ENCODE measurements at places on chromosomes 5 and 9.

DNA sequence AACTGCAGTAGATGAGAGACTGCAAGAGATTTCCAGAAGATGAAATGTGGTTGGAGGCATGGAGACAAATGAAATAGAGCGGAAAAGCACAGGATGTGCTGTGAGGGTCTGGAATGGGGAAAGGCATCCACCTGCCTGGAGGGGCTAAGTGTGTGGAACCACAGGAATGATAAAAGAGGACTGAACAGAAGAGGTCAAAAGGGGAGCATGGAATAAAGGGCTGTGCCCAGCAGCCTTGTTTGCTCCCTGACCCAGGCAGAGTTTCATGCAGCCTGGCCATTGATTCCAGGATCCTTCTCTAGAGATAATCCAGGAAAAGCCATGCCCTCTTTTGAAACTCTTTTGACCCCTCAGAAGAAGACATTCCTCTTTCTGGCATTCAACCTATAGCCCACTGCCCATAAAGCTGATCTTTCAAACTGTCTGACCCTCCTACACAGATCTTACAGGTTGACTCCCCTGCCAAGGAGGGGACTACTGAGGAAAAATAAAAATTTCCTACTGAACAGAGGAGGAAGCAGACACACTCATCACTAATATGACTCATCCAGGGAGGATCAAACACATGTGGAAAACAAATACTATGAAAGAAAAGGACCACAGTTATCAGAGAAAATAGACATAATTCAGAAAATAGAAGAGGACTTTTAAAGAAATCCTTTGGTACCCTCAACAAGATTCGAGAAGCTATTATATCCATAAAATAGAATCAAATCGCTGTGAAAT lies 273.5 kb upstream of the PCSK5 start:
- DNase-seq: no peak

DNA sequence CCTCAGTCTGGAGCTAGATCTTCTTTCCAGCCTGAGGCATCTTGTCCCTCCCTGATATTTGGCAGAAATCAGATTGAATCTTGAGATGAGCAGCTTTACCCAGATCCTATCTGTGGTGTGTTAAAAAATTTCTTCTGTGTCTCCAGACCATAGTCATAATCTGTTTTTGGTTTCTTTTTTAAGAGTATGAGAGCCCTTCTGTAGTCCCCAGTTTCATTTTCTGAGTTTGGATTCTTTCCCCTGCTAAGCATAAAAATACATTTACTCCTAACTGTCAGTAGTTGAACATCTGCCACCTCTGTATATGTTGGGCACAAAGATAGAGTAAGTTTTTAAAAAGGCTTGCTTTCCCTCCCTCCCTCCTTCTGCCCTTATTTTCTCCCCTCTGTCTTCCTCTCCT lies 137.7 kb downstream of the CNTLN start:
- no peak for DNase-seq

DNA sequence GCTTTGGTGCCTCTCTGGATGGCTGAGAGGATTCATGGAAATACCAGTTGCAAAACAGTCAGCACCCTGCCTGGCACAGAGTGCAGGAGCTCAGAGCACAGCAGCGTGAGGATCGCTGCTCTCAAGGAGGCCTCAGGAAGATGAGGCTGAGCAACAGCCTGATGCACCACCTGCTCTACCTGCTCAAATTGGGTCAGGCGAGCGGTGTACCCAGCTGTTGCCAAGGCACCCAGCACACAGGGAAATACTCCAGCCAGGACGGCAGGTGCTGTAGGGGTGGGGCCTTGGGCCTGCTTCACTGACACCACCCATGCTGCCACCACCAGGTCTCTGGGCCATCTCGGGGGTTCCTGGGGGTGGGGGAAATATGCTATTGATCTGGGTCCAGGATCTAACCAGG lies 4.3 kb downstream of the EEIG1 start:
- no peak for DNase-seq

- no peak for DNase-seq
Observed at GRCh38 chr5:14579731-14580397, 1.7 kb upstream of the OTULINL start.

DNA sequence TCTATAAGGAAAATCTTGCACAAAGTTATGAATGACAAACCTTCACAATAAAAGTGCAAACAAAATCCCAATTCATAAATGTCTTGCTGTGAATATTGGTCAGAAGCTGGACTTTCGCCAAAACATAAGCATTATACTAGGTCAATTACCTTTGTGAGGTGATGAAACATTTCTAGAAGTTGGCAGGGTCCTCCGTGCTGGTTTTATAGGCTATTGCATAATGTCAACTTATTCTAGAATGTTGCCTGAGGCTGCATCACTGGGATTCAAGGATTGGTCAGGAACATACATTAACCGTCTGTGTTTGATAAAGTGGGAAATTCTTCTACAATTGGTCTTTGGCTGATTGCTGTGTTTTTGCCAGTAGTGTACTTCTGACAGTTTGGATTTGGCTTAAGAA lies 49.8 kb upstream of the PALM2AKAP2 start:
- DNase-seq: no peak

- DNase-seq: no peak
Observed at GRCh38 chr5:112346411-112347044, 72.5 kb downstream of the EPB41L4A start.

GRCh38 chr9:26266146-26266793 lies 588.0 kb upstream of the TUSC1 start:
- DNase-seq: no peak

DNA sequence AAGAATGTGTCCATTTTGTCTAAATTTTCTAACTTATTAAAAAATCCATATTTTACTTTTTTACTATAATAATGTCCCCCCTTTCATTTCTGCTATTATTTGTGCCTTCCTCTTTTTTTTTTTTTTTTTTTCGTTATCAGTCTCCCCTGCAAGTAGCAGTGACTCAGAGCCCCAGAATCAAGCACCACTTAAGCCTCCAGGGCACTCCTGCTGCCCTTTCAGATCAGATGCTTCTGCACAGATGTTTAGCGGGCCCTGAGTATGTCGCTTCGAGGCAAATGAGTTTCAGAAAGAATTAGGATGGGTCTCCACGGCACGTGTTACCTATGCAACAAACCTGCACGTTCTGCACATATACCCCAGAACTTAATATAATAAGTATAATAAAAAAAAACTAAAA lies 11.7 kb downstream of the MED7 start:
- no peak for DNase-seq

- DNase-seq: no peak
Observed at GRCh38 chr5:33415811-33416354, 24.9 kb upstream of the TARS1 start.

DNA sequence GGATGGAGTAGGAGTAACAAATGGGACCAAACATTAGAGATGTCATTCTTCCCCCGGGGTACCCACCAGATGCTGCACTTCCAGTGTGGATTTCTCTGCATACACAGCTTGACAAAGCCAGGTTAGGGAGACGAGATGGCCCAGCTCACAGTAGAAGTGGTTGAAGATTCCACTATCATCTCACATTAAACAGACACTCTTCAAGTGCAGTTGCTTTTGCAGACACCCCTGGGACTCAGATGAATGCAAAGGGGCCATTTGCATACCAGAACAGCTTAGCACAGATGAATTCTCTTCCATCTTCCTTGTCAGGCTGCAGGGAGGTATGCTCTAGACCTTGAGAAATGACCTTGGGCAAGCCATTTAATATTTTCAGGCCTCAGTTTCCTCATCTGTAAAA lies 12.6 kb upstream of the C5orf58 start:
- DNase-seq: no peak

DNA sequence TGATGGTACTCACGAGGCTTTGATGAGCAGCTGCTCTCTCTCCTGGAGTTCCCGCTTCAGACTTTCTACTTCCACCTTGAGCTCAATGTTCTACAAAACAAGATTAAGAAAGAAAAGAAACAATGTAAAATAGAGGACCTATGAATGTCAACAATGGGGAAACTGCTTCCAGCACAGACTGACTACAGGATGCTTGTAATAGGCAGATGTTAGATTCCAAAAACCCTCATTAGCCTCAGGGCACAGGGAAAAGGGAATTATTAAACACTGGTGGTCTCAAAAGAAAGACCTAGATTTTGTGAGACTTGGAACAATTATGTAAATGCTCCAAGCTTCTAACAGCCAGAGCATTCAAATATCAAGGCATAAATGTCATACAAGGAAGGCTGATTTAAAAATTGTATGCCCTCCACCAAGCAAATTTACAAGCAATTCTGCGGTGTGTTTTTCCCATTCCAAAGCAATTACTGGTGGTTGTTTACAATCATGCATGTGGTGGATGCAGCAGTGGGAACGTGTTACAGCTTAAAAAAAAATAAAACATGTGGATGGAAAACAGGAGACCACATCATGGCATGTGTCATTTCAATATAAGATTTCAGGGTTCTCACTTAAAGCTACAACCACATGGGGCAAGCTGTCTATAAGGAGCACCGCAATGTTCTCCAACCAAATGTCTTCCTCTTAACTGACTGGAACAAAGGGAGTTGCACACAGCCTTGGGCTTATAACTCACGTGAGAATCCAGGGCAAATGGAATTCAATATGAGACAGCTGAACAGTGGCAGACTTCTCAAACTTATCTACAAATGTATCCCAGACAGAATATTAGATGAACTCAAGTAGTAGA lies 34.0 kb downstream of the CDK5RAP2 start:
- no peak for DNase-seq

- no peak for DNase-seq
Observed at GRCh38 chr5:145921211-145921610, 15.2 kb upstream of the SH3RF2 start.

DNA sequence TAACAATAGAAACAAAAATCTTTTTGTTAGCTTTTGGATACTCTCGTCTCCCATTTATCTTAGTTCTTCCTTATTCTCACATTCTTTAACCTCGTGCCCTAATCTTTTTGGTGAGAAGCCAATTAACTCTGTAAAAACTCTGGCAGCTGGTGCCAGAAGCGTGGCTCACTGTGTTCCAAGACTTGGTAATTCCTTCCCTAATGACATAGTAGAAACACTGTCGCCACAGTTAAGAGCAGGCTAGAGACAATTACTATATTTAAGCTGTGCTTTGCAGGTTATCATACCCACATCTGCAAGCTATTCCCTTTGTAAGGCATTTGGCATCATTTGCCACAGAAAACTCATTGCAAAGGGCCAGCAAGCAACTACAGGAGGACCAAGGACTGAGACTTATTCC lies 160.9 kb upstream of the PIK3R1 start:
- DNase-seq: peak; percentile 46

DNA sequence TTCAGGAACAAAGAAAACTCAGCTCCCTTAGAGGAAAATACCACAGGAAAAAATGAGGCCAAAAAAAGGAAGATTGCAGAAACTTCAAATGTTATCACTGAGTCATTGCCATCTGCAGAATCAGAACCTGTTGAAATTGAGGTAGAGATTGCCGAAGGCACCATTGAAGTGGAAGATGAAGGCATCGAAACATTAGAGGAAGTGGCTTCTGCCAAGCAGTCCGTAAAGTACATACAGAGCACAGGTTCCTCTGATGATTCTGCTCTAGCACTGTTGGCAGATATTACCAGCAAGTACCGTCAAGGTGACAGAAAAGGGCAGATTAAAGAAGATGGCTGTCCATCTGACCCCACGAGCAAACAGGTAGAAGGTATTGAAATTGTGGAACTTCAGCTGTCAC lies 30.8 kb upstream of the NIM1K start:
- no peak for DNase-seq

- DNase-seq: no peak
Observed at GRCh38 chr9:15746905-15747304, 194.1 kb downstream of the CCDC171 start.

DNA sequence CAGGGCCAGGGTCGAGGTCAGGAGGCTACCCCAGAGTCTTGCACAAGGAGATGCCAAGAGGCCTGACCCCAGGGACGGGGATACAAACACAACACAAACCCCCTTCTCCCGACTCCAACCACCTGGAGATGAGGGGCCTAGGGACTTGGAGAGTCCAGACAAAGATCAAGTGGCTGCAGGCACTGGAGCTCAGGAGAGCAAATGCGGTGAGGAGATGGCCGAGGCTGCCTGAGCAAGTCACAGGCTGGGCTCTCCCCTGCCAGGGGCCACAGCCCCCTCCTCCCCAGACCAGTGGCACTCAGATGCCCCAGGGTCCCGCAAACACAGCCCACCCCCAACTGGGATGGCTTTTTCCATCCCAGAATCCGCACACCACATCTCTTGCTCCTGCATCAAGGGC lies 15.8 kb downstream of the SH3GLB2 start:
- DNase-seq: no peak

GRCh38 chr9:14318361-14318760 lies 4.4 kb upstream of the NFIB start:
- DNase-seq: no peak
